ENCODE measurements at places on chromosomes 12 and 14. TPM values are rescaled to one million over a fixed set of nuclear protein-coding genes. Genes with fewer than 3 reads are reported as not detected.
A peak's percentile ranks its signal among the peaks of the same experiment; 100 is the strongest.

- no peaks in the 10 kb centered on the region for H3K4me1 ChIP-seq
- H3K27ac ChIP-seq, result no peak overlapping the region
- H3K4me3 ChIP-seq, result no peak overlapping the region
- no peaks in the 10 kb centered on the region for H3K27me3 ChIP-seq
- peak; percentile 80 for DNase-seq
- H3K36me3 ChIP-seq, result no peaks in the 10 kb centered on the region
Observed at GRCh38 chr14:97185186-97185585, 388.0 kb downstream of the VRK1 start.

- peak overlapping the region; percentile 62 for H3K27ac ChIP-seq
- H3K36me3 ChIP-seq, result peaks cover 7% of the 10 kb centered on the region
- H3K4me1 ChIP-seq, result peaks cover 31% of the 10 kb centered on the region
- peak overlapping the region; percentile 5 for H3K4me3 ChIP-seq
- no peaks in the 10 kb centered on the region for H3K27me3 ChIP-seq
Observed at GRCh38 chr12:4307593-4308333, 13.2 kb upstream of the TIGAR start.

- no peaks in the 10 kb centered on the region for H3K36me3 ChIP-seq
- H3K27me3 ChIP-seq, result no peaks in the 10 kb centered on the region
- no peak overlapping the region for H3K4me3 ChIP-seq
- H3K27ac ChIP-seq, result no peak overlapping the region
- no peak for DNase-seq
Observed at GRCh38 chr14:35347323-35348043, 55.3 kb downstream of the PSMA6 start.

DNA sequence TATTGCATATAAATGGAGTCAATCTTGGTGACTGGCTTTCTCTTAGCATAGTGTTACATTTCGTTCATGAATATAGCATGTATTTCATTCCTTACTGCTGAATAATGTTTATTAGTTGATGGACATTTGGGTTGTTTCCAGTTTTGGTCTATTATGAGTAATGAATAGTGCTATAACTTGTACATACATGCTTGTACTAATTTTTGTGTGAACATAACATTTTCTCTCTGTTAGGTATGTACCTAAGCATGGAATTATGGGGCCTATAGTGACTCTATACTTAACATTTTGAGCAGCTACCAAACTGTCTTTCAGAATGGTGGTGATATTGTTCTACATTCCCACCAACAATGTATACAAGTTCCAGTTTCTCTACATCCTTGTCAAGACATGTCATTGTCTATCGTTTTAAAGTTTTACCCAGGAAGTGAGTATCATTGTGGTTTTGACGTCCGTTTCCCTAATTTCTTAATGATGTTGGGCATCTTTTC lies 23.1 kb downstream of the ATP2A2 start:
- peak overlapping the region; percentile 68 for H3K27ac ChIP-seq
- no peaks in the 10 kb centered on the region for H3K36me3 ChIP-seq
- no peak for DNase-seq
- no peaks in the 10 kb centered on the region for H3K27me3 ChIP-seq
- H3K4me3 ChIP-seq, result no peak overlapping the region

DNA sequence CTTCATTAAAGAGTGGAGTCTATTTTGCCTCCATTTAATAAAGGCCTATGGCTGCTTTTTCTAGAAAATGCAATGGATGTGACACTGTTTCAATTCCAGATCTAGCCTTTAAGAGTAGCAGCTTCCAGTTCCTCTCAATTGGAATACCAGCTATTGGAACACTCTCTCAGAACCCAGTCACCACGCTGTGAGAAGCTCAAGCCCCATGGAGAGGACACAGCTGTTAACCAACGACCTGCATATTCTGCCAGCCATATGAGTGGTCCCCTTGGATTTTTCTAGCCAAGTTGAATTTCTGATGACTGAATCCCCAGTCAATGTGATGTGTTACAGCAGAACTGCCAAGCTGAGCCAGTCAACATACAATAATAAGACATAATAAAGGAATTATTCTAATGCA lies 131.8 kb downstream of the TMTC3 start:
- H3K36me3 ChIP-seq, result no peaks in the 10 kb centered on the region
- no peak overlapping the region for H3K27ac ChIP-seq
- no peaks in the 10 kb centered on the region for H3K27me3 ChIP-seq
- no peak overlapping the region for H3K4me3 ChIP-seq
- no peak for DNase-seq

- peaks cover 43% of the 10 kb centered on the region for H3K4me1 ChIP-seq
- no peaks in the 10 kb centered on the region for H3K36me3 ChIP-seq
- H3K27ac ChIP-seq, result no peak overlapping the region
- no peak overlapping the region for H3K4me3 ChIP-seq
- DNase-seq, result no peak
Observed at GRCh38 chr14:53044486-53044885, 93.6 kb upstream of the FERMT2 start.

GRCh38 chr12:31119192-31119802 lies 45.6 kb downstream of the DDX11 start:
- no peaks in the 10 kb centered on the region for H3K27me3 ChIP-seq
- H3K36me3 ChIP-seq, result no peaks in the 10 kb centered on the region
- H3K4me3 ChIP-seq, result peak overlapping the region; percentile 43
- H3K4me1 ChIP-seq, result peaks cover 25% of the 10 kb centered on the region
- no peak overlapping the region for H3K27ac ChIP-seq
- no peak for DNase-seq

GRCh38 chr12:67701121-67701520 lies 52.6 kb downstream of the DYRK2 start:
- H3K27me3 ChIP-seq, result no peaks in the 10 kb centered on the region
- H3K36me3 ChIP-seq, result no peaks in the 10 kb centered on the region
- no peak for DNase-seq

DNA sequence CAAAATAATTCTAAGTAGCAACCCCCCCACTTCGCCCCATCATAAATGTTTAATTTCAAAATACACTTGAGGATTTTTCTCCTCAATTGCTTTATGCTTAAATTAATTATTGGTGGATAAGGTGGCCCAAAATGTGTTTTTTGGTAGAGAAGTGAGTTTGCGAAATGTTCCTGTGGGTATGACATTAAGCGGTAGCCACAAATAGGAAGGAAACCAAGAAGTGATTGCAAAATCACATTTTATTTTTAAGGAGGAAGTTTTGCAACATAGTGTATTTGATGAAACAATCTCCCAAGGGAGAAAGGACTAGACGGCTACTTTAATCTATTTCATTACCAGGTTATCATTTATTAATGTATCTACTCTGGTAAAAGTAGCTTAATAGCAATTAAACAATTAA lies 25.5 kb downstream of the SLC25A3 start:
- no peaks in the 10 kb centered on the region for H3K4me1 ChIP-seq
- H3K36me3 ChIP-seq, result no peaks in the 10 kb centered on the region
- no peak overlapping the region for H3K27ac ChIP-seq

The BDKRB2 gene
- 7.3 TPM for total RNA-seq

The SNRNP35 gene
- 27.4 TPM for total RNA-seq

Measured in esophagus muscularis mucosa (tissue), 4 donors.